ENCODE measurements at places on chromosomes 1 and 21.

DNA sequence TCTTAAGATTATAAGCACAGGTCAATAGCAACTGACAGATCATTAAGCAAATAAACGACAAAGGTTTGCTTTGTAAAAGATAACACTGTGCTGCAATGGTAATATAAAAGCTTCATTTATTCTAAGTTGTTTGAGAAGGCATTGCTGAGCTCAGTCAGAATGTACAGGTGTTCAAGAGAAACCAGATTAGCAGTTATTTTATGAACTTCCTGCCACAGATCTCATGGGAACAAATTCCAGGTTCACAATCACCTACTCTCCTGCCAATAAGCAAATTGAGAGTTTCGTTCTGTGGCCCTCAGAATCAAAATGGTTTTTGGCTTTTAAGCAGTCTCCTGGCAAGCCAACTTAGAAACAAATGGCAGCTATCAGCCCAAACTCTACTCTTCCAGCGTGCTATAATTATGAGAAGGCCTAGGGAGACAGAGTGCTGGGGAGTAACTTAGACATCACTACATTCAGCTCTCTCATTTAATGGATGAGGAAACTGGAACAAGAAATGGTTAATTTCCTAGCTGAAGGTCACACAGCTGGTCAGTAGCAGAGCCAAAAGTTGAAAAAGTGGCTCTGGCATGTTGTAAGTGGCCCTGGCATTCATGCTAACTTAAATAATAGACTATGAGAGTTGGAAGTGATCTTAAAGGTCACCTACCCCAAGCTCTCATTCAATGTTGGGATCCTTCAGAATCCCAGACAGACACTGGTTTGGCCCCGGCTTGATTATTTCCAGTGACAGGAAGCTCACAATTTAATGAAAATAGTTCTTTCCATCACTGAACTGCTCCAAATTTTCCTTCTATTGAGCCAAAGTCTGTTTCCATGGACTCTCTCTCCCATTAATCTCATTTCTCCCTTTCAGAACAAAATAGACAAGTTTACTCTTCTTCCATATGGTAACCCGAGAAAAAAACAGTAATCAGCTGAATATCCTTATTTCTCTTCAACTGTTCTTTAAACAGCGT, 82.6 kb upstream of the EDEM3 start:
- no peak for DNase-seq

- no peak for DNase-seq
These were observed 209.7 kb downstream of the RHOU start for GRCh38 chr1:228944935-228945371.

- DNase-seq = no peak
These were observed 5.5 kb downstream of the SCNN1D start for GRCh38 chr1:1285611-1286311.

DNA sequence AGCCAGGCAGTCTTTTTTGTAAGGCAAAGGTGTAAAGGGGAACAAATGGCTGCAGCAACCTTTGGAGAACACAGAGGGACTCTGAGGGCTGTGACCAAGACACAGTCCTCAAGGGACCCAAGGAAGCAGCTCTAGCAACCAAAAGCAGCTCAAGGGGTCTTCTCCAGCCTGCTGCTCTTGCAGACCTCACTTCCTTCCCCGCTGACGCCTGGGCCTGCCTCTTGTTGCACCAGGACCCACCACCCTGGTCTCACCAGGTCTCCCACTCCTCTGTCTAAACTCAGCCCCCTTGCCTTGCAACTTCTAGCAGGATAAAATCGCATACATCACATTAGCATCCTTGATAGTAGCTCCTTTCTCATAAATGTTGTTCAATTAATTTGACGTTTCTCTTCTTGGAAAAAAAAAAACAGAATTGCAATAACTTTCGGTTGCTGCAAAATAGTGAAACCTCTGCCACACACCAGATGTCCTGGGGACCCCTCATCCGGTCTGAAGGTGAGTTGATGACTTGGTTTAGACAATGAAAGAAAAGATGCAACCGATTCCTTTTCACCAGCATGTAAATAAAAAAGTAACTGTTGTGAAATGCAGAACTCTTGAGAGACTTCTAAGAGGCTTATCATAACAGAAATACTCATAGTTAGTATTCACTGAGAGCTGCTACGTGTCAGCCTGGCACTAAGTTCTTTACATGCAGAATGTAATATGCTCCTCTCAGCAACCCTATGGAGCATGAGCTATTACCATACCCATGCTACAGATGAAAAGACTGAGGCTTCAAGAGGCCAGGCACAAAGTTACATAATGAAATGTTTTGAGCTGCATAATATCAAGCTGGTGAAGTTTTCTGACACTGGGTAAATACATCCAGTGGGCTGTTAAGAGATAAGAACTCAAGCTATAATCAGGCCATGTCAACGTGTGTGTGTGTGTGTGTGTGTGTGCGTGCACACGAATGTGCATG, 58.5 kb downstream of the UMODL1 start:
- DNase-seq = no peak

- DNase-seq = no peak
These were observed 13.8 kb downstream of the LMNA start for GRCh38 chr1:156128308-156128653.

All from stimulated activated CD8-positive, alpha-beta memory T cell treated with anti-CD3 and anti-CD28 coated beads, Interleukin-15, amount 100 ng/mL, for 24 hours (primary cell).